ENCODE measurements at places on chromosomes 12 and 14.

DNA sequence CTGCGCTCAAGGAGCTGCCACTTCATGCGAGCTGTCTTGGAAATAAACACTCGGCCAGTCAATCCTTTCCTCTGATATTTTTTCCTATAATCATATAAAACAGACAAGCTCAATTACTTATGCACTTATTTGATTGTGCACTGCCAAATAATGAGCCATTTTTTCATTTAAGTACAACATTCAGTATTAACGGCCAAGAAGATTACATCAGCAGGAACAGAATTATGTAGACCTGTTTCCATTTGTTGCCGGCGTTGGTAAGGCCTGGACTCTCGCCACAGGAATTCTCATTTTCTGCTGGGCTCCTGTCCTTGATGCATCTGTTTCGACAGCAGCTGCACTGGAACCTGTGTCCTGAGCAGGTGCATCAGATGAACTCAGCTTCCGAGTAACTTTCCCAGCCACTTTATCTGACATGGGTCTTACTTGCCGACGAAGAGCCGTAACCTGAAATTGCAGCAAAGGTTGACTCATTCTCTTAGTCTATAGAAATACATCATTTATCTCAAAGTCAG lies 110.2 kb downstream of the KIF21A start:
- no peak for DNase-seq

GRCh38 chr12:41532072-41532471 lies 344.0 kb downstream of the PDZRN4 start:
- DNase-seq, result no peak

GRCh38 chr12:10750385-10750727 lies 27.2 kb upstream of the YBX3 start:
- DNase-seq, result no peak

DNA sequence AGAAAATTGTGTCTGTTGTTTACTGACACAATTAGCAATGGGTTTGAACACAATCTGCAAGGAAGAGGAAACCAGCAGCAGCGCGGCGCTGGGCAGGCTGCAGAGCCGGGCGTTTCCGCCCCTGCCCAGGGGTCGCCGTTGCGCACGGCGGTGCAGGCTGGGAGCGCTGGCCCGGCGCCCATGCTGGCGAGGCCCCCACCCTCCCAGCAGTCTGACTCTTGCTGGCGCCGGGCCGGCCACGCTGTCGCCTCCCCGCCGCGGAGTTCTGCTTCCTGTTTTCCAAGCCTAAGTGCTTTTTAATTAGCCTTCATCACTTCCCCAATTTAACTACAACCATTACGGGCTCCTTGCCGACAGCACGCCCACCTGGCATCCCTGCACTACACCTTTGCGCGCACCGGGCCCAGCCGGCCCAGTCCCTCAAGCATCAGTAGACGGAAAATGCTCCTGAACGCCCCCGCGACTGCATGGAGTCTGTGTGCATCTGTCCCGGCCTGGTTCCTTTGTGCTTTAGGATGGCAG lies 212.1 kb downstream of the GXYLT1 start:
- DNase-seq, result peak; percentile 15

DNA sequence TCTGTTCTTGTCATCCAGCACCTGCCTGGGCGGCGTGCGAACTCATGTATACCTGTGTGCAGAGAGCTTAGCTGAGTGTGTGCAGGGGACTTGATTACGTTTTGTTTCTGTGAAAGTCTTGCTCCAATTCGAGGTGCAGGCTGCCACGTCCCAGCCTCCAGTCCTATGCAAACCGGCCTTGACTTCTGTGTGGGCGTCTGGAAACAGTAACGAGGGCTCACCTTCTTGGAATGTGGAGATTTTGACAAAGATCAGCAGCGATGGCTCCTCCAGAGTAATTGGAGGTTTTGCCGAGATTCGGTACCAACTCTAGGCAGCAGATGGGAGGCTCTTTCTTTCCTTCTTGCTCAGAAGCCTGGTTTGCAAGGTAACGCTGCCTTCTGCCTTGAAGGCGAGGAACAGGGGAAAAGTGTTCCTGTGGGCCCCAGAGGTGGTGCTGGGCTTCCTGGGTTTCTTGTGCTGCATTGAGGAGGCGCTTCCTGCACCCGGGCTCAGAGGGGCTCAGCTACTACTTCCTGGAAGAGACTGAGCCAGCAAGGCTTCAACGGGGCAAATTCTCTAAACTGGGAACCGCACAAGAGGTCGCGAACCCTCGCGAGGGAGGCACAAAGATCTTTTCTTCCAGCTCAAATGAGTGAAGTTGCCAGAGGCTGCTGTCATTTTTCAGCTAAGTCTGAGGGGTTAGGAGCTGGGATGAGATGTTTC lies 249.0 kb downstream of the AACS start:
- DNase-seq, result no peak

DNA sequence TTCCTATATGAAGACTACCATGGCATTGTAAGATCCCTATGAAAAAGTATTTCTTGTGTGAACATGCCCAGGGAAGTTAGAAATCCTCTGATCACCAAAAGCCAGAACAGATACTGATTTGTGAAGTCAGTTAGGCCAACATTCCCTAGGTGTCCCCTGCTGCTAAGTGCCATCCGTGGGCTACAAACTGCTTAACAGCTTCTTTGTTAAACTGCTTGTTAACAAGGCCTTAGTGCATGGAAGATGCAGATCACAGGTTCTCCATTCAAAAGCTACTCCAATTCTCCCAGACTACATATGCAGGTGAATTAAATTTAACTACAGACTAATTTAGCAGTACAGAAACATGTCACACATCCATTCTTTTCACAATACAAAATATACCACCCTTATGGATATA lies 108.2 kb downstream of the PRICKLE1 start:
- DNase-seq, result no peak

- no peak for DNase-seq
Observed at GRCh38 chr14:61111209-61111665, 130.2 kb downstream of the SLC38A6 start.

DNA sequence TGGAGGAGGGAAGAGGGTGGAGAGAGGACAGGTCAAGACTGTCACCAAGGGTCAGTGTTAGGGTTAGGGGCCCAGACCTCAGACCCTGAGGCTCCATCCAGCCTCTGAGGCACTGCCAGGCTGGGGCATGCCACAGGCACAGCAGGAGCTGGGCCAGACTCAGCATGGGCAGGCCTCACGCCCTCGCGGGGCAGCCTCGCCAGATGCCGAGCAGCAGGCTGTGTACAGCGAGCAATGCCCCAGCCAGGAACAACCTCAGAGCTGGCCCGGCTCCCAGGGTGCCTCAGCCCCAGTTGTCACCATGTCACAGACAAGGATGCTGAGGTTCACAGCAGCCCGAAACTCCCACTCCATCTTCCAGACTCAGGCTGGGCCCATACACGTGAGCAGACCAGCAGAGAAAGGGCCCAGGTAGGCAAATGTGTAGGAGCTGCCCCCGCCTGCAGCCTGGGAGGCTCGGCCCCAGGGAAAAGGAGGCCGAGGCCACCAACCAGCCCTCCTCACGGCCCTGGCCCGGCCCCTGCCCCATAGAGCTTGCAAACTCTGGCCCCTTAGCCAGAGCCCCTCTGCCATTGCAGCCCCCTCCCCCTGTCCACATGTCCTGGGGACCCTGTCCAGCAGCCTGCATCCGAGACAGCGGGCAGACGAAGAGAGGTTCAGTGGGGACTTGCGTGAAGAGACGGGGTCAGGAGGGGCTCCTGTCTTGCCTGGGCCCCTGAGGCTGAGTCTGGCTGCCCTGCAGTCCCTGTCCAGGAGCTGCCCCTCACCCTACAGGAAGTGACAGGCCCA lies 7.5 kb downstream of the C14orf180 start:
- no peak for DNase-seq

- DNase-seq, result no peak
Observed at GRCh38 chr12:88946372-88946997, 366.2 kb upstream of the KITLG start.

GRCh38 chr12:23043646-23044045 lies 418.7 kb downstream of the ETNK1 start:
- no peak for DNase-seq

DNA sequence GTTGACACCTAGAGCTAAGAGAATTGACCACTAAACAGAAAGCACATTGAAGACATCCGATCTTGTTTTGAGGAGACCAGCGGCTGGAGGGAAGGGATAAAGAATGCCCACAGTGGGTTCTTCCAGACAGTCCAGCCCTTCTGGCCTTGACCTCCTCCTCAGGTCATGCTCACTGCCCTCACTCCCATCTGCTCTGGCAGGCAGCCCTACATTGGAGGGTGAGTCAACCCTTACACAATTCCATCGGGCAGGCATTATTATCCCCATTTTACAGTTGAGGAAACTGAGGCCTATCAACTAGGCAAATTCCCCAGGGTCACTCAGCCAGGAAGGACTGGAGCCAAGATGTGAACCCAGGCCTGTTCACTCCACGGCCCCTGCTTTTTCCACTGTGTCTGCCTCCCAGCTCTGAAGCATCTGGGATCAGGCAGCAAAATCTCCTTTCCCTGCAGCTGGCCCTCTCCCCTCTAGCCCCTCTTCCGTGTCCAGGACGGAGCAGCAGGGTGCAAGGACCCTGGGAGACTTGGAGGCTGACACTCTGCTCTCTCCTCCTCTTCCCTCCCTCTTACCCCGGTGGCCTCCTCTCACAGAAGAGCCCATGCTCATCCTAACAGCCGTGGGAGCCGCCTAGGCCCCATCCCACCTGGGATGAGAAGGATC lies 5.3 kb downstream of the SCNN1A start:
- no peak for DNase-seq

DNA sequence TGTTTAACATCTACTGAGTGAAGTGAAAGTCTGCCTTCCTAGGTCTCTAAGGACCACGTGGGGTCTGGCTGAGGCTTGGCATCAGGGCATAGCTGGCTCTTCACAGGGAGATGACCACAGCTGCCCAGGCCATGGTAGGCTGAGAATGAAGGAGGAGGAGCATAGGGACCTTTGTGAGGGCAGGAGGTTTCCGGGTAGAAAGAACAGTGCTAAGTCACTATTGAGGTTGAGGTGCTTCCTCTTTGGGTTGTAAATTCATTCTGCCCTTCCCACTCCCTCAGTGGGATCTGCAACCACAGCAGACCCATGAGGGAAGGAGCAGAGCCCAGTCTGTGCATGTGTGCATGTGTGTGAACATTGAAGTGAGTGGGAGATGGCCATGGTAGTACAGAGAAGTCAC lies 909.6 kb downstream of the VRK1 start:
- no peak for DNase-seq

GRCh38 chr14:95097385-95097784 lies 59.9 kb downstream of the DICER1 start:
- no peak for DNase-seq

All from naive thymus-derived CD4-positive, alpha-beta T cell (primary cell).